NCI-H1417 treated with DMSO at 0.1 percent for 48 hours (cell line): ENCODE measurements at places on chromosomes 12 and 14.
A peak's percentile ranks its signal among the peaks of the same experiment; 100 is the strongest.

- no peak for DNase-seq
These were observed 207.6 kb downstream of the MED13L start for GRCh38 chr12:116069943-116070342.

DNA sequence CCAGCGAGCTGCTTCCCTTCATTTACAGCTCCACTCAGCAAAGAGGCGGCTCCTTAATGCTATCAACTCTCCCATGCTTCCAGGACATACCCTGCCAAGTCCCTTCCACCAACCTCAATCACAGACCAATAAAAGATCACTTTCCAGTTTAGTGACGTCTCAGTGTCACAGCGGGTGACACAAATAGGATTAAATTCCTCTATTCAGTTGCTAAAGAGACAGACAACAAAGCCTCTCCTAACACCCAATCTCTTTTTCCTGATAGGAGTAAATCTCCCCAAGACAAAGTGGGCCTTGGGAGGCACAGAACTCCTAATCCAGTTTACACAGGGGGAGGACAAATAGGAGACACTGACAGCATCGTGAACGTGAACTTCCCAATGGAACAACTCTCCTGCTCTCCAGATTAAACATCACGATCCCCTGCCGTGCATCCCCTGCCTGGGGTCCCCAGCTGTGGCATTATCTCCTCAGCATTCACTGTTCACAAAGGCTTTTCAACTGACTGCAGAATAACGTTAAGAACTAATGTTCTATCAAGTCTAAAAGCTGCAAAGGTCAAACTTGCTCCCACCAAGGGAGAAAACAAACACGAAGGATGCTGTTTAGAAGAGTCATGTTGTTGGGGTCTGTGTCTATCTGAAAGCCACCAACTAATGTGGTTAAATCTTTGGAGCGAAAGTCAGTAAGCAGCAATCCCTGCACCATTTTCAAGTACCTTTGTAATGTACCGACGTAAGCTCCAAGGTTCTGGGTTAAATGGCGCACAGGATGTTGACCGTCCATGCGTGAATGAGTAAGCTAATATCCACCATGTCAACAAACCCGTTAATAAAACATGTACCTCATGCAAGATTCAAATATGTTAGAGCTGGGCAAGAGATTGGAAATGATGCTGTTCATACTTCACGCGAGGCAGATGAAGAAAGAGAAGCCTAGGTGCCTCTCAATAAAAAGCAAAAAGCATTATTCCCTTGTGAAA lies 31.5 kb downstream of the TMEM132D start:
- DNase-seq, result no peak

DNA sequence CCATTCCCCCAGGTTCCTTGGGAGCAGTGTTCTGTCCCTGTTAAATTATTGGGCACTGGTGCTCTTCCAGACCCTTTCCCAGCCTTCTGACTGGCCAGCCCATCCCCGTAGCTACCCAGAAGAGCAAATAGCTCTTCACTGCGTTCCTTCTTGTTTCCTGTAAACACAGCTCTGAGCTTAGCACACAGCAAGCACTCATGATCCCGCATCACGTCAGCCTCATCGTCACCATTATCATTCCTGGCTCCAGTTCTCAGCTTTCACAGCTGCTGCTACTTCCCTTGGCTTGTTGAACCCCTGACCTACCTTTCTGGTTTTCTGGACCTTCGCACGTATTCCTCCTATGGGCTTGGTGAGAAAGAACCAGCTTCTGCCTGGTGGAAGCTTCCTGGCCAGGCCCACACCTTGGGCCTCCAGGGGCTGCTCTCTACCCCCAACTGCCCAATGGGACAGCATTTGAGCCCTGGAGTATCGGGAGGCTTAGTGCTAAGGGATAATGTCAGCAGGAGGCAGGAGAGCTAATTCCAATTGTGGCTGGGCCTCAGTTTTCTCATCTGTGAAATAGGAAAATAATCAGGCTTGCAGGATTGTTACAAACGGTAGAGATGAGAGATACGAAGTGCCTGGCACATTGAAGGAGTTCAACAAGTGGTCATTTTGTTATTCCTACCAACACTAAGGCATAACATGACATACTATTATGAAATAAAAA lies 22.6 kb upstream of the PAPOLA start:
- no peak for DNase-seq

- DNase-seq, result no peak
These were observed 58.9 kb downstream of the DDX51 start for GRCh38 chr12:132085291-132085635.

DNA sequence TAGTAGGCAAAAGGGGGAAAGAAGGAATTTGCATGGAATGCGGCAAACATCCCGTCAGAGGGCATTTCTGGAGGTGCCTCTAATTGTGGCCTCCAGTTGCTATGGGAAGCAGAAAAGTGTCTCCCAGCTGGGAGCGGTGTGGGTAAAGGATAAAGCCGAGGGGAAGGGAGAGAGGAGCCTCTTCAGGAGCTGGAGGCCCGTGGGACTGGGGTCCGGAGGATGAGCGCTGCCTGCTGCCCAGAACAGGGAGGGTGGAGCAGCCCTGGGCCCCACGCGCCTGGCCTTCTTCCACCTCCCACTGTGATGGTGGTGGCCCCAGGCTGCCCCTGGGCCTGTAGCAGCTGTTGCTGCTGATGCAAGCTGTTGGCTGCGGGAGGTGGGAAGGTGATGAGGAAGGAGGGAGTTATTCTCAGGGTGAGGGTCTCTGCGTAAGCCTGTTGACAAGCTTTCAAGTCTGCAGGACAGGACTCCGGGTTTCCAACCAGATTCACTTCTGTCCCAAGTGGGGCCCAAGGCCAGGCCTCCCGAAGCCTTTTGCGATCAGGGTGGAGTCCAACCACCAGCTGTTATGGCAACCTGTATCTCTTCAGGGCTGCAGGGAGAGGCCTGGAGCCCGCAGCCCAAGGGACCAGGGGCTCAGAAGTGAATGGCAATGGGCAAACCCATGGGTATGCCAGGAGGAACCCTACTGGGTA lies 19.1 kb upstream of the PGF start:
- no peak for DNase-seq

- no peak for DNase-seq
These were observed 34.0 kb downstream of the GRIN2B start for GRCh38 chr12:13947276-13947946.

GRCh38 chr12:50049254-50050118 lies 7.9 kb upstream of the ASIC1 start:
- DNase-seq, result no peak

DNA sequence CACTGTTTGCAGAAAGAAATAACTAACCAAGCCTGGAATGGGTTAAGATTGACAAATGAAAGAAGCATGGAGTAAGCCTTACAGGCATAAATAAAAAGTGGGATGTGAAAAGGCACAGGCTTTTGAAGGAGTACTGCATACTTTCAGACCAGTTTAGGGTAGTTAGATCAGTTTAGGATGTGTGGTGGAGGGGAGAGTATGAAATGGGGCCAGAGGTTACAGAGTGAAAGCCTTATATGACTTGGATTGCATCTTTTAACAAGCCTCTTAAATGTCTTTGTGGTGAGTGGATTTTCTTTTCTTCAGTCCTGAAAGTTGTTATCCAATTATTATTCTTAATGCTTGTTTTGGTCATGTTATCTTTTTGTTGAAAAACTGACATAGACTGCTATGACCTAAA lies 52.2 kb upstream of the TRHDE start:
- no peak for DNase-seq

DNA sequence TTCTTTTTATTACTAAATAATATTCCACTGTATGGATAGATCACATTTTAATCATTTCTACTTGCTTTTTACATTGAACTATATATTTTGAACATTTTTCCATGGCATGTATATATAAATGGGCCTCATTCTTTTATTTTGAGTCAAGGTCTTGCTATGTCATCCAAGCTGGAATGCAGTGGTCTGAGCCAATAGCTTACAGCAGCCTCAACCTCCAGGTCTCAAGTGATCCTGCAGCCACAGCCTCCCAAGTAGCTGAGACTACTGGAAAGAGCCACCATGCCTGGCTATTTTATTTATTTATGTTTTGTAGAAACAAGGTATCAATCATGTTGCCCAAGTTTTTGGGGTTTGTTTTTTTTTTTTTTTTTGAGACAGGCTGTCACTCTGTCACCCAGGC lies 7.6 kb downstream of the FCF1 start:
- DNase-seq, result no peak

GRCh38 chr12:47981496-47982260 lies 18.3 kb downstream of the TMEM106C start:
- DNase-seq, result no peak

GRCh38 chr14:74297986-74298385 lies 4.7 kb downstream of the ABCD4 start:
- no peak for DNase-seq

DNA sequence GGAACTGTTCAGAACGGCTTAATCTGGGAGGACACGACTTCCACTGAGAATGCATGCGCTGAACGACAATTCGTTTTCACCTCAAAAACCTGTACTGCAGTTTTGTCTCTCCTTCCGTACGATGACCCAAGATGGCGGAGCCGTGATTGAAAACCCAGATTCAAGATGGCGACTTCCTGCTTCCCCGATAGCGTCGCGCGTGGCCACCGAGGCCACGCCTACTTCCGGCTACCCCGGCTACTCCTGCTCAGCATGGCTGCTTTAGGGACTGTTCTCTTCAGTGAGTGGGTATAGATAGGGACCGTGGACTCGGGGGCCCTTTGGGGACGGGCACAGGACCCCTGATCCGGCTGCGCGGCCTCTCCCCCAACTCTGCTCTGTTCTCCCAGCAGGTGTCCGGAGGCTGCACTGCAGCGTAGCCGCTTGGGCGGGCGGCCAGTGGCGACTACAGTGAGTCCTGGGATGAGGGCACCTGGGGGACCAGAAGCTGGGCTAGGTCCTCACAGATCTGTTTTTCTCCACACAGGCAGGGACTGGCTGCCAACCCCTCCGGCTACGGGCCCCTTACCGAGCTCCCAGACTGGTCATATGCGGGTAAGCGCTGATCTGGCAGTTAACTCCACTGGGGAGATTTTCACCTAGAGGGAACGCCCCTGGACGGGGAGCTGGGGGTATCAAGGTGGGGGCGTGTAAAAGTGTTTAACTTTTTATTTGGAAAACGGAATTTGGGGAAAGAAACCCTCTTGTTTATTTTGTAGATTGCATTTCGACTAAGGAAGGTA lies at the start of gene MRPL52:
TSS of gene MRPL52 (plus strand) at position 227 of the 782 bp plus-strand sequence. CDS start at position 253, 26 bp downstream.
- DNase-seq, result peak; percentile 82

DNA sequence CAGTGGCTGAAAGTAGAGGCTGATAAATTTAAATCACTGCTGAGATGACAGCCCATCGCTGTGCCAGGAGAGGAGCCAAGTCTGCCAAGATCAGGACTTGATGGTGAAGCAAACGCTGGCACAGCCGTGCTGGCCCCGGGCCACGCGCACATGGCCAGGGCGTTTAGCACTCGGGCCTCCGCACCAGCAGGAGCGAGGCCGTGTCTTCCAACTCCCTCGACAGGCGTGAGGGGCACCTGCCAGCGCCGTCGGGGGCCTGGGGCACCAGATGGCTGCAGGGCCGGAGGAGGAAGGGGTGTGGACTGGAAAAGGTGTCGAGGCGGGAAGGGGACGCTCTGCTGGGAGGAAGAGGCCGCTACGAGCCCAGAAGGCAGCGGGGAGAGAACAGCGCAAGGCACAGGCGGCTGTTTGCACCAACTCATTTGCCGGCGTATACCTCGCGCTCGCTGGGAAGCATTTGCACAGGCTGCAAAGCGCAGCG lies 29.5 kb downstream of the RIMBP2 start:
- no peak for DNase-seq

- no peak for DNase-seq
These were observed 334.5 kb upstream of the SEL1L start for GRCh38 chr14:81868172-81868571.

GRCh38 chr12:16939871-16940306 lies 333.9 kb upstream of the LMO3 start:
- DNase-seq, result no peak

DNA sequence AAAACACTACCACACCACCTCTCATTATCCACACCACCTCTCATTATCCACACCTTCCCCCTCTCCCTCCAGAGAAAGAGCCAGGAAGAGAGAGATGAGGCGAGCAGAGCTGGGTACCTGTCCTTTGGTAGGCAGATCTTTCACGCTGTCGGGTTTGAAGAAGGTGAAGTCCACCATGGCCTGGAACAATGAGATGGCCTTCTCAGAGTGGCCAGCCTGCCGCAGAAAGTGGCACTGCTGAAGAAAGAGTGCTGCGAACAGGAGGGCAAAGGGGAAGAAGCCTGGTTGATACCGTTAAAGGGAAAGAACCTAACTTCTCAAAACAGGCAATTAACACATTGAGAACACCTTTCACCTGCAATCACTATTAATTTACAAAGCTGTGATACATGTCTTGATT lies 30.6 kb downstream of the NRDE2 start:
- DNase-seq, result no peak

GRCh38 chr12:102567031-102567985 lies 86.9 kb upstream of the IGF1 start:
- no peak for DNase-seq

DNA sequence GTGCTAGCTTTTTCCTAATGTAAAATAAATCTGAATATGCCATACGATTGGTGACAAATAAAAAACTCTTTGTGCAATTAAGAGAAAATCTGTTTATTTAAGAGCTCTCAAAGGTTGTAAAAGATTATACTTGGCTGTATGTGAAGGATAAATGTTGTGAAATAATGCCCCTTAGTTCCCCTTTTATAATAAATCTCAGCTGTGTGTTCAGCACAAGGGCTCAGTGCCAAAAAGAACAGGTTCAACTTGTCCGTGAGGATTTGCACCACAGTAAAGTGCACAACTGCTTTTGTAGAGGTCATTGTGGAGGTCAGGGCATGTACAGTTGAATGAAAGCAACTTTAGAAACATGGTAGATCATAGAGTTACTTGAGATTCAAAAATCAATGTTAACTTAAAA lies 118.6 kb downstream of the TRMT5 start:
- DNase-seq, result peak; percentile 31

- DNase-seq, result no peak
These were observed 155.5 kb upstream of the KRR1 start for GRCh38 chr12:75666939-75667334.

DNA sequence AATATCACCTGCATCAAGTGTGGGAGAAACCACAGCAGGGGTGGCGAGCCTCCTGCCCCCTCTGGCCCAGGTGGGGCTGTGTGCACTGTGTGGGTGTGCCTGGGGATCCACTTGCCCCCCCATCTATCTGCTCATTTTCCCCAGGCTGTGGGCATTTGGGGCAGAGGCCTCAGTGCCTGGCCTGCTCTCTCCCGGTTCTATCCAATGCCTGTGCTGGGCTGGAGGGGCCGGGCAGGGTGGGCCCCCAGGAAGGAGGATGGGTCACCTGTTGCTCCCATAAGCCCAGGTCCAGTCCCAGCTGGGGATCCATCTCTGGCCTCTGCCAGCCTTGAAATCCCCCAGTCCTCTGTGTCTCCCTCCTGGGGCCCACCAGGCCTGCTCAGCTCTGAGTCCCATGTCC lies 105.6 kb downstream of the TMEM121 start:
- no peak for DNase-seq

GRCh38 chr12:112450725-112451124 lies 32.0 kb downstream of the PTPN11 start:
- no peak for DNase-seq

GRCh38 chr12:31362115-31362758 lies 36.3 kb upstream of the SINHCAF start:
- DNase-seq, result peak; percentile 71
